ENCODE measurements at places on chromosomes 5 and 9. TPM values are rescaled to one million over a fixed set of nuclear protein-coding genes. Genes with fewer than 3 reads are reported as not detected.

DNA sequence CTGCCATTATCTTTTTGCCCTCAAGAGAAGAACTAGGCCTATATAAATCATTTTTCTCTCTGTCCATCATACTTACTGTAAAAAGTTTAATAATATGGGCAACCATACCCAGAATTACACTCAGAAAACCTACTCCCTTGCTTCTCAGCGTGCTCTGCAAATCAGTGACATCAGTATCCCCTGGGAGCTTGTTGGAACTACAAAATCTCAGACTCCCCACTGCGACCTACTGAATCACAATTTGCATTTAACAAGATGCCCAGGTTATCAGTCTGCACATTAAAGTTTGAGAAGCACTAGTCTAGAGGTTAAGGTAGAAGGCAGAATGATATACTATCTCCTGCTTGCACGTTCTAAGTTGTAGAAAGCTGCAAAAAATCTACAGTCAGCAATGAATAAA, 127.2 kb downstream of the MLLT3 start:
- no peak for DNase-seq

DNA sequence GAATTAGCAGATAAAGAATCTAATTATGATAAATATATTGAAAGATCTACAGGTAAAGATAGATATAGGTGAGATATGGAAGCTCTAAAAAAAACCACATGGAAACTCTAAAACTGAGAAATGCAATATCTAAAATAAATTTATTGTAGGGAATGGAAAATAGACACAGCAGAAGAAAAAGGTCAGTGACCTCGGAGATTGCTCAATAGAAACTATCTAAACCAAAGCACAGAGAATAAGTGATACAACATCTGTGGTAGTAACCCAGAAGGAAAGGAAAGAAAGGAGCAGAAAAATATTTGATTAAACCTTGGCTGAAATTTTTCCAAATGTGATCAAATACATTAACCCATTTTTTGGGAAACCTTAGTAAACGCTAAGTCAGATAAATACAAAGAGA, 43.1 kb upstream of the GLIPR2 start:
- peak; percentile 22 for DNase-seq

- DNase-seq, result no peak
These were observed 567.0 kb upstream of the CDH18 start for GRCh38 chr5:20555034-20555433.

DNA sequence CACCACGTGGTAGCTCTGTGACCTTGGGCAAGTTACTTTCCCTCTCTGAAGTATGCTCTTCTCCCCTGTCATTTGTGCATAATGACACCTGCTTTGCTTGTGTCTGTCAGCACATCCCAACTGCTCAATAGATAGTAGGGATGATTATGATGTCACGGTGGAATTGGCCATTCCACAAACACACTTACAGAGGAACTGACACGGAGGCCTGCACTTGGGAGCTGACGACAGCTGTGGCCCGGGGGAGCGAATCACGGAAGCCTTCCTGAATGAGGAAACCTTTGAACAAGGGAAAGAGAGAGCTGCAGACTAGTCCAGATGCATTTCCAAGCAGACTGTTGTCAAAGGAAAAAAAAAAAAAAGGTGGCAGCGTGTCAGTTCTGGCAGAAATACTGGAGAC, 21.0 kb downstream of the TLX3 start:
- no peak for DNase-seq

- DNase-seq, result no peak
These were observed 17.5 kb upstream of the ROPN1L start for GRCh38 chr5:10424124-10424731.

- DNase-seq, result no peak
These were observed 4.2 kb downstream of the CDC14B start for GRCh38 chr9:96615411-96615810.

DNA sequence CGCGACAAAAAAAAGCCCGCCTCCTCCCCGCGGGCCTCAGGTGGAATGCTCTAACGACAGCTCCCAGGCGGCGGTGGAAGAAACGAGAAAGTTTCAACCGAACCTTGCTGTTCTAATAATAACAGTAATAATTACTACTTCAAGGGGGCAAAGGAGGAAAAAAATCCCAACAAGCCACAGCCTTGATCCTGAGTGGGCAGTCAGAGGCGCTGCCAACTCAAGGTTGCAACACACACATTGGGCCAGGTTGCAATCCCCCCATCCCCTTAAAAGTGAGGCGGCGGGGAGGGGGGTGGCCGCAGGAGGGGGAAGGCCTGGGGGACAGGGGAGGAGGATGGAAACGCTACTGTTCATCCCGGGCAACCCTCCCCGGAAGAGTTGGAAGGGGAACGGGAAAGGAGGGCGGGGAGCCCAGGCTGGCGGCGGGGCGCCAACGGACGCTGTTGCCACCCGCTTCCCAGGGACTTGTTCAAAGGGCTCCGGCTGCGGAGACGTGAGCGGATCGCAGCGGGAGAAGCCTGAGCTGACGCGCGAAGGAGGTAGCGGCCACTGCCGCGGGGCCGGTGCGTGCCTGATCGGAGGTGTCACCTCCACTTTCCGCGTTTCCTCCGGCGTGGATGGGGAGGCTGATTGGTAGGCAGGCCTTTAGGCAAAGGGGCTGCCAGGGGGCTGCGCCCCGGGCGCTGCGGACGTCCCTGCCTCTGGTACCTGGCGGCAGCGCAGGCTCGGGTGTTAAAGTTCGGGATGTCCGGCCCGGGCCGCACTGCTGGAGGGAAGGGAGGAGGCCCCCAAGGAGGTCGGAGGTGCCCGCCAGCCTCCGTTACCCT, 647 bp downstream of the SMARCA2 start:
- peak; percentile 73 for DNase-seq

- no peak for DNase-seq
These were observed 60.9 kb upstream of the CACNA1B start for GRCh38 chr9:137816531-137817235.

GRCh38 chr9:128206916-128207910, 4.0 kb downstream of the DNM1 start:
- no peak for DNase-seq

DNA sequence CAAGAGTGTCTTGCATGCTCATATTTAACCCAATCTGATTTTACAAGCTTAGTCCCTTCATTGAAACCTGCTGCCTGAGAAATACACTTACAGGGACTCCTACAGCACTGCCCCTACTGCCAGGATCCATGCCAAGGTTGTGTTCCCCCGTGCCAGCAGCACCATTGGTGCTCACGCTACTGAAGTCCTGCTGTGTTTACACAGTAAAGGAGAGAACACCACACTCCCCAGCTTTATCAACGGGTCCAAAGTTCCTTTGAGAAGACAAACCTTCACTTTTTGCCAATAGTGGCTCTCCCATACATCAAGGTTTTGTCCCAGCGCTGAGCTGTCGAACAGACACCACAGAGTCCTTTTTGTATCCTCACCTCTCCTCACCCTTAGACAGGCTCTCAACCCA, 155.1 kb upstream of the WWC1 start:
- no peak for DNase-seq

- no peak for DNase-seq
These were observed 22.4 kb downstream of the SLC36A3 start for GRCh38 chr5:151281001-151281639.

DNA sequence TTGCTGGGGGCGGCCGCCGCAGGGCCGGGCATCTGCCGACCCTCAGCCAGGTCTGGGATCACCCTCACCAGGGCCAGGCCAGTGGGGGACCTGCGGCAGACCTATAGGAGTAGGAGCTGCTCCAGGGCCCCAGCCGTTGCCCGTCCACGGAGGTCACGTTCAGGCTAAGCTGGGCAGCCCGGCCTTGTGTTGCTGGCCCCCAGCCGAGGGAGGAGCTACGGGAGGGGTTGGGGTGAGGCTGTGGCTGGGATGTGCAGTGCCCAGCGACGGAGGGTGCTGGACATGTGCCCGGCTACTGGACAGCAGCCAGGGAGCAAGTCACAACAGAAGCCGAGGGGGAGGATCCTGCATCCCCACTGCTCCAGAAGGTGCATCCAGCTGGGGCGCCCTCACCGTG, 39.6 kb upstream of the SLC6A19 start:
- DNase-seq, result no peak

DNA sequence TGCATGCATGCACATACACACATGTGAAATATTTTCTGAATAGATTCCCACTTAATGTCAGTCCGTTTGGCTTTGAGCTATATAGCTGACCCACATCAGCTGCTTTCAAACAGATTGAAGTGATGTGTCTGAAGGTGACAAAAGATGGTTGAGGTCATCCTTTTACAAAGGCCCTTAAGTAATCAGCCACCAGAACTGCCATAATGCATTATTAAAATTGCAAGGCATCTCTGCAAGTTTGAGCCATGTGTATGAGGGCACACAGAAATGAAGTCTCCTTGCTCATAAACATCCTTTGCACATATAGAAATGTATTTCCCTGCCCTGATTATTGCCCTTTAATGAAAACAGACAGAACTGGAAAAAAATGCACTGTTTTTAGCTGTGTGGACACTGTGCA, 1043.0 kb upstream of the C9orf72 start:
- DNase-seq, result no peak

DNA sequence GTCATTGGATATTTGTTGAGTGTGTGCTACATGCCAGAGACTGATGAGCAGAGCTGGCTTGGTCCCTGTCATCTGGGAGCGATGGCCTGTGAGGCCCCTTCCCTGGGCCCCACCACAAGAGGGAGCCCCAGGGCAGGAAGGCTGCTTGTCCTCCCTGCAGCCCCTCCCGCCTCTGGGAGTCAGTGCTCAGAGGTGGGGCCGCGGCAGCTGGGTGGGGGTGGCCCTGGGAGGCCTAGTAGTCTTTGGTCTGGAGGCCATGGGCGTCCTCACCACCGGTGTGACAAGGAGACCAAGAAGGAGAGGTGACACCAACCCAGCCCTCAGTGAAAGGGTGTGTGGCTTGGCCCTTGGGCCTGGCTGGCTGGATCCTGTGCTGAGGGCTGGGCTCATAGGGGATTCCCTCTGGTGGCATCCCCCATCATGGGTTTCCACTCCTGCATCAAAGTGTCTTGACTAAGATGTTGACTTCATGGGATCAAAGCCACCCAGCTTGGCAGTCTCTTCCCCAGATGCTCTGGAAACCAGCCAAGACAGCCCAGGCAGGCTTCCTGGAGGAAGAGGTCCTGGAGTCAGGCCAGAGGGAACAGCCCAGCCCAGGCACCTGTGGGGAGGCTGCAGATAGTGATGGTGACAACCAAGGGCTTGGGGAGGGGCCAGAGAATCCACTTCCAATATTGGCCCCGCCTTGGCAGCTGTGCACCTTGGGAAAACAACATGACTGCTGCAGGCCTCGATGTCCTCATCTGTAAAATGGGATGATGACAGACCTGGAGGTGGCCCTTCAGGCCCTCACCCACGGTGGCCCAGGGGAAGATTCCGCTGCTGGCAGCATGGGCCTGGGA, 166.7 kb downstream of the GAPVD1 start:
- DNase-seq, result no peak

- no peak for DNase-seq
These were observed 449 bp upstream of the ADCY2 start for GRCh38 chr5:7395432-7395946.

DNA sequence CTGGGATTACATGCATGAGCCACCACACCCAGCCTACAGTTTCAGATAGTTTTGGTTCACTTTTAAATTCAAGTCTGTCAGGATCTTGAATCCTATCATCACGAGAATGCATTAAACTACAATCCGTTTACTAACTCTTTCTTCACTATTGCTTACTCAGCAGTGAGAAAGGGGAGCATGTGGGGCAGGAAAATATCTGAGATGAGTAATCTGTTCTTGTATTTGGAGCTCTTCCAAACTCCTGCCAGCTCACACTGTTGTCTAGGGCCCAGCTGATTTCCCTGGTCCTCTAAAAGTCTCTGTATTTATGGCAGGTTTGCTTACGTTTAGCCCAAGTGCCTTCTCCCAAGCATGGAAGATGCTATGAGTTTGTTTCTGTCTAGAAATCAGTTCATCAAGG, 152.2 kb downstream of the FGF18 start:
- no peak for DNase-seq

DNA sequence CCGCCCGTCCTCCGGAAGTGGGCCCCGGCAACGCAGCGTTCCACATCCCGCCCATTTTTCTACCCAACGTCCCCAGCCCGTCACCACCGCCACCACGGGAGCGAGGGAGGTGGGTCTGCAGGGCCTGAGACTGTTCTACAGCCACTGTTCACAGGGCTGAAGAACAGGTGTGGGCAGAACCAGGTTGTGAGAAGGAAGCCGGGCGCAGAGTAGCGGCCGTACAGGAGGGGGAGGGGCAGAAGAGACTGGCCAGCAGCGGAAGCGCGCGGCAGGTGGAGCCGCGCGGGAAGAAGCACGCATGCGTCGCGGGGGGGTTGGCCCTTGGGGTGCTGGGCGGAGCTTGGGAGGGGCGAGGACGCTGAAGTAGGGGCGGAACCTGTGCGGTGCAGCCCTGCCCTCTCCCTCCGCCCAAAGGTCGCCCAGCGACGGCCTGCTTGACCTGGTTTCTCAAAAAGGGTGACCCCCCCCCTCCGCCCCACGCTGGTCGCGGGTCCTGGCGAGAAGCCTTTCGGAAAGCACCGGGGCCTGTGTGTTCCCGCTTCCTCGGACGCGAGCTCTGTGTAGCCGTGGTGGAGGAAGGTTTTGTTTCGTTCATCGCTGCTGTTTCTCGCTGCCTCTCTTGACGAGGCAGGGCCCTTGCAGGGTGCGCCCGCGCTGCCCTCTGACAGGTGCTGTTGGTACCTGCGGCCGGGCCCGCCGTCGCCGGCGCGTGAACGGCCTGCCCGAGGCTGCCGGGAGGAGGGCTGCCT, 7.8 kb upstream of the MGAT1 start:
- peak; percentile 98 for DNase-seq

- DNase-seq, result no peak
These were observed 953.8 kb downstream of the NR2F1-AS1 start for GRCh38 chr5:92627186-92627585.

DNA sequence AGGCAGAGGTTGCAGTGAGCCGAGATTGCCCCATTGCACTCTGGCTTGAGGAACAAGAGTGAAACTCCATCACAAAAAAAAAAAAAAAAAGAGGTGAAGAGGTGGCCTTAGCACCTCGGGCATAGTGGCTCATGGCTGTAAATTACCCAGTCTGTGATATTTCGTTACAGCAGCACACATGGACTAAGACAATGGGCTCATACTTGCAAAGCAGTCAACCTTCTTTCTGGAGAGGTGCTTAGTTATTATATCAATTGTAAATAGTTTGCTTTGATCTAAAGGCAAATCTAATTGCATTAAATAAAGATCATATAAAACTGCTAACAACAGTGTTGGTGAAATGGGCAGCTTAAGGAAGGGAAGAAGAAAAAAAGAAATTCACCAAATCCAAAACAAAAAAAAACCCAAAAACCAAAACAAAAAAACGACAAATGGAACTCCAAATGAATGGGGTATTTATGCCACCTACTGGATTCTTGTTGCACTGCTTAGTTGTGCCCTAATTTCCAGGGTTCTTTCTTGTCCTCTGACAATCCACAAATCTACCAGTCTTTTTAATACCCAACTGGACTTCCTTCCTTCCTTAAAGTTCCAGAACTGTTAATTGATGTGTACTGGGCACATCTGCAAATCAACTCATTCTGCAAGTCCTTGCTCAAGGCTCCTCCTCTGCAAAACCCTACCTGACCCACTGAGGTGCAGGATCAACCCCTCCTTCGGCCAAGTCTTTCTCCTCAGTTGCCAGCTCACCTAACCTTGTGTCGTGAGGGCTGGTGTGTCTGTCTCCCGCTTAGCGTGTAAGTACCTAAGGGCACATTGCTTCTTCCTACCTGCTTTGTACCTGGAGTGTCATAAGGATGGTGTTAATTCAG, 35.0 kb upstream of the DMRT1 start:
- peak; percentile 9 for DNase-seq

The LRRC70 gene
- polyA plus RNA-seq, result 4.2 TPM

The HBEGF gene
- polyA plus RNA-seq, result 4.7 TPM

The ZNF346 gene
- polyA plus RNA-seq, result 16.9 TPM

The FAM174A gene
- polyA plus RNA-seq, result 22.4 TPM

The MZB1 gene
- polyA plus RNA-seq, result 1.3 TPM

Measured in large intestine (tissue), 12 donors.